ENCODE measurements at places on chromosomes 2 and 18. TPM values are rescaled to one million over a fixed set of nuclear protein-coding genes. Genes with fewer than 3 reads are reported as not detected.
A peak's percentile ranks its signal among the peaks of the same experiment; 100 is the strongest.

The REG1B gene
- not detected for total RNA-seq

The AFF3 gene
- 19.4 TPM for total RNA-seq

The MREG gene
- 1.3 TPM for total RNA-seq

The SPAG16 gene
- total RNA-seq: 56.1 TPM

GRCh38 chr2:6077585-6077984 is 385.4 kb downstream of the SOX11 start:
- DNase-seq: no peak

- DNase-seq: no peak
Observed at GRCh38 chr2:32264422-32265105, at the start of gene NLRC4. Gene NLRC4 (minus strand): TSS chr2:32264886. CDS start chr2:32256775, 8,111 bp downstream.

DNA sequence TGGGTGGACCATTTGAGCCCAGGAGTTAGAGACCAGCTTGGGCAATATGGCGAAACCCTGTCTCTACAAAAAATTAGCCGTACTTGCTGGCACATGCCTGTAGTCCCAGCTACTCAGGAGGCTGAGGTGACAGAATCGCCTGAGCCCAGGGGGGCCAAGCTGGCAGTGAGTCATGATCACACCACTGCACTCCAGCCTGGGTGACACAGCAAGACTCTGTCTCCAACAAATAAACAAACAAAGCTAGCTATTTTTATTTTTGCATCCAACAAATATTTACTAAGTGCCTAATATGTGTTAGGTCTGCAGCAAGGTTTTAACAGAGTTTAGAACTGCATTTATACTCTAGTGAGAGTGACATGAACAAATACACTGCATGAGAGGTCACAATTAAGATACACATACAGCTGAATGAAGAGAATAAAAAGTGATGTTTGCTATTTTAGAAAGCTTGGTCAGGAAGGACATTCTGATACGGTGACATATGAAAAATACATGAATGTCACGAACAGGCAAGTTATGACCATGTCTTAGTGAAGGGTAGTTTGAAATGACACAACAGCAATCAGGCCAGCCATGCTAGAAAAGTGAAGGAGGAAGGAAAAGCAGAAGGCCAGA is 83.2 kb upstream of the FRZB start:
- DNase-seq: peak; percentile 53

DNA sequence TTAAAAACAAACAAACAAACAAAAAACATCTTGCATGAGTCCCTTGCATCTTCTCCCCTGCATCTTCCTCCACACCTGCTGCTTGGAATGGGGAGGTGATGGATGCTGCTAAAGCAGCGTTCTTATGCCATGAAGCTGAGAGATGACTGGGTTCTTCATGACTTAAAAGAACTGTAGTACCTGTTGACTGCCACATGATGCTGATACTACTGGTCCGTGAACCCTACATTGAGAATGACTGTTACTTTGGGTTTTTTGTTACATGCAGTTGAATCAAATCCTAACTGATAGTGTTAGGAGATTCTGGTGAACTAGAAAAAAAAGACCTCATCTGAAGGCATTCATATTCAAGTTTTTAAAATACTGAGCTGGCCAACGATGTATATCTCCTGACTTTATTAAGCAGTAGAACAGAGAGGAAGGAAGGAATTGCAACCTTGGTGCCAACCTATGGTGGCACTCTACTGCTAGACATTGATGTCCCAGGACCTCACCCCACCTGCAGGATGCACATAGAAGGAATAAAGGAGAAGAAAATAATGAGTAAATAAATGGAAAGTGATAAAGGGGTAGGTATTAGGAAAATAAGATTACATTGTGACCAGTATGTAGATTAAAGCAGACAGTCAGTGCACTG is 63.2 kb upstream of the SPAG16 start:
- no peak for DNase-seq

- peak; percentile 93 for DNase-seq
Observed at GRCh38 chr2:205682239-205682970, at the start of gene NRP2. Gene NRP2 (plus strand): TSS chr2:205682501. CDS start chr2:205683291, 790 bp downstream.

Measured in fibroblast of villous mesenchyme (primary cell).